Vein endothelial cell (primary cell): ENCODE measurements at places on chromosomes 1 and 21. TPM values are rescaled to one million over a fixed set of nuclear protein-coding genes. Genes with fewer than 3 reads are reported as not detected.

Gene IFFO2
- total RNA-seq: 23.8 and 35.3 TPM in 2 replicates

Gene CRP
- 0.10 TPM in 1 of 2 replicates, not detected in the other for total RNA-seq

Gene PTPRF
- total RNA-seq: 173 and 288 TPM in 2 replicates

Gene RGS1
- not detected in 2 replicates for total RNA-seq

Gene NBL1
- total RNA-seq: 36.4 and 51.0 TPM in 2 replicates

Gene F3
- 0.65 and 1.5 TPM in 2 replicates for total RNA-seq

Gene CFAP45
- 0.65 and 1.5 TPM in 2 replicates for total RNA-seq

Gene NBPF12
- 5.0 and 5.6 TPM in 2 replicates for total RNA-seq

Gene HPDL
- 2.9 and 6.4 TPM in 2 replicates for total RNA-seq

Gene MIXL1
- 0.10 TPM in 1 of 2 replicates, not detected in the other for total RNA-seq

Gene ENTREP3
- 8.2 and 9.5 TPM in 2 replicates for total RNA-seq

Gene C1orf116
- total RNA-seq: not detected in 2 replicates

Gene GJA4
- 49.3 and 269 TPM in 2 replicates for total RNA-seq

Gene SLC1A7
- not detected in 2 replicates for total RNA-seq

Gene SLC16A4
- total RNA-seq: 1.4 and 1.6 TPM in 2 replicates

Gene DHX9
- total RNA-seq: 135 and 217 TPM in 2 replicates

Gene TSSK3
- total RNA-seq: 0.19 and 0.98 TPM in 2 replicates

Gene CELA2B
- total RNA-seq: not detected in 2 replicates

Gene SLC22A15
- 0.10 TPM in 1 of 2 replicates, not detected in the other for total RNA-seq

Gene FCRL1
- total RNA-seq: not detected in 2 replicates

Gene HSPA6
- total RNA-seq: 0.10 and 0.33 TPM in 2 replicates

Gene TAS1R1
- total RNA-seq: not detected in 2 replicates

Gene LCE1F
- total RNA-seq: not detected in 2 replicates

Gene PCAT6
- 0.48 TPM in 1 of 2 replicates, not detected in the other for total RNA-seq

Gene CPLANE2
- 4.5 and 4.6 TPM in 2 replicates for total RNA-seq

Gene ICOSLG
- 3.0 and 3.6 TPM in 2 replicates for total RNA-seq

Gene CIART
- total RNA-seq: 1.8 and 2.6 TPM in 2 replicates

Gene SLC45A1
- total RNA-seq: 0.48 and 1.6 TPM in 2 replicates

Gene KRTAP19-8
- not detected in 2 replicates for total RNA-seq

Gene FCMR
- total RNA-seq: 0.38 TPM in 1 of 2 replicates, not detected in the other

Gene KRTAP21-2
- not detected in 2 replicates for total RNA-seq

Gene LCE3D
- not detected in 2 replicates for total RNA-seq

Gene CAMK2N1
- total RNA-seq: 3.3 and 7.1 TPM in 2 replicates

Gene C4BPA
- total RNA-seq: not detected in 2 replicates

Gene PSMG1
- 41.8 and 69.9 TPM in 2 replicates for total RNA-seq

Gene MAP3K7CL
- total RNA-seq: 5.2 and 6.7 TPM in 2 replicates

Gene ABCA4
- total RNA-seq: 5.2 and 22.9 TPM in 2 replicates

Gene INPP5B
- 20.9 and 22.5 TPM in 2 replicates for total RNA-seq

Gene KCNA2
- under 0.01 TPM in 1 of 2 replicates, not detected in the other for total RNA-seq

Gene HTR1D
- total RNA-seq: under 0.01 and 0.19 TPM in 2 replicates

Gene EVA1C
- 26.7 and 39.5 TPM in 2 replicates for total RNA-seq

Gene PROK1
- not detected in 2 replicates for total RNA-seq

Gene SDF4
- 115 and 138 TPM in 2 replicates for total RNA-seq

Gene MNDA
- total RNA-seq: not detected in 2 replicates

Gene TMPRSS3
- not detected in 2 replicates for total RNA-seq
